ENCODE measurements at places on chromosomes 7 and 10.

DNA sequence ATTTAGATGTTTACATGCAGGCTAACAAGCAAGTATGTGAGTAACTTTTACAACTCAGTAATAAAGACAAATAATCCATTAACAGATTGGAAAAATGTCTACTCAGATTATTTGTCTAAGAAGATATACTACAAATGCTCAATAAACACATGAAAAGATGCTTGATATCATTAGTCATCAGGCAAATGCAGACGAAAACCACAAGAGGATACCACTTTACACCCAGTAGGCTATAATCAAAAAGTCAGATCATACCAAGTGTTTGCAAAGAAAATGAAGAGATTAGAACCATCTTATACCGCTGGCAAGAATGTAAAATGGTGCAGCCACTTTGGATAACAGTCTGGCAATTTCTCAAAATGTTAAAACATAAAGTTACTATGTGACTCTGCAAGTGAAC is 84.1 kb downstream of the MALSU1 start:
- DNase-seq, result no peak

- no peak for DNase-seq
Observed at GRCh38 chr10:110408203-110408871, 89.4 kb upstream of the DUSP5 start.

DNA sequence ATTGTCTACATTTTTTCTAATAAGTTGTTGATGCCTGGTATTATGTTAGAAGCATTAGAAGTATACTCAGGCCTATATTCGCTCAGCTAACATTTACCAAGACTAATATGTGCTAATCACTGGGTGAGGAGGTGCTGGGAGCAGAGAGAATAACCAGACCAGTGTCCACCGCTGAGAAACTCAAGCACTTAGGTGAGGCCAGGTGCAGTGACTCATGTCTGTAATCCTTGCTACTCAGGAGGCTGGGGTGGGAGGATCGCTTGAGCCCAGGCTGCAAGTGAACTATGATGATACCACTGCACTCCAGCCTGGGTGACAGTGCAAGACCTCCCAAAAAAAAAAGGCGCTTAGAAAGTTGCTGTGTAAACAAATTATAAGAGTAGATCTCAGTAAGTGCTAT is 182.2 kb upstream of the AOAH start:
- DNase-seq, result no peak

GRCh38 chr10:133124357-133125211 is 35.4 kb upstream of the KNDC1 start:
- DNase-seq, result no peak

DNA sequence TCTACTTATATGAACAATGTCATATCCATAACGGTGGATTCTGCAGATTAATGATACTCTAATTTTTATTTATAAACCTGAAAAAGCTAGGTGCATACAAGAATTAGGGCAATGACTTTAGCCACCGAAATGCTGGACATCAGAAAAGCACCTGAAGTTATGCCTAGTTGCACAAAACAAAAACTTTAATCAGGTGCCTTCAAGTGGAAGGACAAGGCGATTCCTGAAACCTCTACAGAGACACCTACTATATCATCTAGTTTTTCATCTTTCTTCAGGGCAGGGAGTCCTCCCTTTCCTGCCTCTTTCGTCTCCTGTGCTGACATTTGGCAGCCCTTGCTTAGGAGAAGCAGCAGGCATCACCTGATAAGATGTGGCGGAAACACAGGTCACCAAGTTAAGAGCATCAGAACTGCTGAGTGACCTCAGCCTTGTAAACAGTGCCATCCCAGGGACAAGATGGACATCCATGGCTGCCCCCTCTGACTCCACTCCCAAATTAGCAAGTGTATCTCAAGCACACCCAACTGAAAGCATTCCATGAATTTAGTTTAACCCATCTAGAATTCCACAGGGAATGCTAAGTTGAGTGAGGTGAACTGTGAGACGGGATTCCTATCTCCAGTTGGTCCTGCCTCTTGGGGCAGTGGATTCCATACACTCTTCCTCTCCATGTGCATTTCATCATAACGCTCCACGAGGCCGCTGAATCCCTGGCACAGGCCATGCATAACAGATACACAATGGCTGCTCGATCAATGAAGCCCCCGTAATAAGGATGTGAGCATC is 5.8 kb downstream of the ITPRIP start:
- no peak for DNase-seq

DNA sequence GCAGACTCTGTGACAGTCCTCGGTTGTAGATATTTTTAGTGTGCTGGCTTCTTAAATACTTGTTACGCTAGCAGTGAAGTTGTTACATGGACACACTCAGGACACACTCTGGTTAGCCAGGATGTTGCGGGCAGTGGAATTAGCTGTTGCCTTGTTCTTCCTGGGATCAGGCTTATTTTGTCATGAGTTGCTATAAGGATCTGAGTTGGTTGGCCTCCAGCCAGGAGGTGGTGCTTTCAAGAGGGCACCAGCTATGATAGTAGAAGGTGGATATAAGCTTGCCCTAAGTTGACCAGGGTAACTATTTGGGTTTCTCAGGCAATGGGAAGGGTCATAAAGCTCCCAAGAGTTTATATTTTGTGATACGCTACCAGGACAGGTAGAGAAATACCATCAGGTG is 150.1 kb upstream of the C1GALT1 start:
- DNase-seq, result no peak

- DNase-seq, result no peak
Observed at GRCh38 chr10:130611239-130611638, 475.0 kb downstream of the GLRX3 start.

DNA sequence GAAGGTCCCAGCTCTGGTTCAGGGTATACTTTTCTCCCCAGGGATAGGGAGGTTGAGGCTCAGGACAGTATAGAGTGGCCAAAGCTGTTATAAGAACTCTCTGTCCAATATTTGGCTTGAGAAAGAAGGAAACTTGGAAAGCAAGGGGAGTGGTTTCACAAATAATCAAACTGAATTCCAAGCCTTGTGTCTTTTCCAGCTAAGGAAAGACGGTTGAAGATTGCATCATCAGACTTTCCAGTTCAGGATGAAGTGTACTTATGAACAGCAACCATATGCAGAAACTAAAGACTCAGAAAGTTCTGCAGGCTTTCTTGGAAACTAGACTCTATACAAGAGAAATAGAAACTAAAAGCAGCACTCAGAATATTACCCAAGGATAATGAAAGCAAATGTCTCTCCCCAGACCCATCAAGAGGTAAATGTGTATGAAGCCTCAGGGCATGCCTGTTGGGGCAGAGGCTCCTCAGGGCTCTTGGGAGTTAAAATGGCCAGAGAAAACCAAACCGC is 46.4 kb downstream of the RAMP3 start:
- no peak for DNase-seq

GRCh38 chr7:105187302-105188169 is 173.5 kb downstream of the KMT2E start:
- no peak for DNase-seq

DNA sequence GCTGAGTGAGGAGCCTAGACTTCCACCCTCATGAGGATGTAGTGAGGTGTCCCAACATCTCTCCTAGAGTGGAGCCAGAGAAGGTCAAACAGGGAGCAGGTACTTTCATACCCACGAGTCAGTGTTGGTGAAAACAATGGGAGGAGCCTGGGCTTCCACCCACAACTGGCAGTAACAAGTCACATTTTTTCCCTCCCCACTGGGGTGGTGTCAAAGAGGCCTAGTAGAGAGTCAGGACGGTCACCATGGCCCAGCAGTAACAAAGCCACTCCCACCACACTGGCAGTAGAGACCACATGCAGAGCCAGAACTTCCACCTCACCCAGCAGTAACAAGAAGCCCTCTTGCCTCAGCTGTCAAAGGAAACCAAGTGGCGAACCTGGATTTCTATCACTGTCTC is 280.2 kb upstream of the IMMP2L start:
- no peak for DNase-seq

- no peak for DNase-seq
Observed at GRCh38 chr7:1640376-1641172, 29.5 kb upstream of the ELFN1 start.

DNA sequence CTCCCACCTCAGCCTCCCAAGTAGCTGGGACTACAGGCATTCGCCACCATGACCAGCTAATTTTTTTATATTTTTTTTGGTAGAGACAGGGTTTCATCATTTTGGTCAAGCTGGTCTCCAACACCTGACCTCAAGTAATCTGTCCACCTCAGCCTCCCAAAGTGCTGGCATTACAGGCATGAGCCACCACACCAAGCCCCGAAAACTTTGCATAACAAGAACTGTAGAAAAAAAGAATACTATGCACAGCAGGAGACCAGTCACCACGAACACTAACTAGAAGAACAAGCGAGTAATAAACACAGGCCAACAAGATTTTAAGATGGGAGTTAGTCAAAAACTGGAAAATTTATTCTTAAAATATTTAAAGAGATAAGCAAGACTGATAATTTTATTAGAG is 447.0 kb downstream of the ETV1 start:
- DNase-seq, result no peak

GRCh38 chr10:123948030-123948823 is 56.6 kb upstream of the CPXM2 start:
- DNase-seq, result no peak

DNA sequence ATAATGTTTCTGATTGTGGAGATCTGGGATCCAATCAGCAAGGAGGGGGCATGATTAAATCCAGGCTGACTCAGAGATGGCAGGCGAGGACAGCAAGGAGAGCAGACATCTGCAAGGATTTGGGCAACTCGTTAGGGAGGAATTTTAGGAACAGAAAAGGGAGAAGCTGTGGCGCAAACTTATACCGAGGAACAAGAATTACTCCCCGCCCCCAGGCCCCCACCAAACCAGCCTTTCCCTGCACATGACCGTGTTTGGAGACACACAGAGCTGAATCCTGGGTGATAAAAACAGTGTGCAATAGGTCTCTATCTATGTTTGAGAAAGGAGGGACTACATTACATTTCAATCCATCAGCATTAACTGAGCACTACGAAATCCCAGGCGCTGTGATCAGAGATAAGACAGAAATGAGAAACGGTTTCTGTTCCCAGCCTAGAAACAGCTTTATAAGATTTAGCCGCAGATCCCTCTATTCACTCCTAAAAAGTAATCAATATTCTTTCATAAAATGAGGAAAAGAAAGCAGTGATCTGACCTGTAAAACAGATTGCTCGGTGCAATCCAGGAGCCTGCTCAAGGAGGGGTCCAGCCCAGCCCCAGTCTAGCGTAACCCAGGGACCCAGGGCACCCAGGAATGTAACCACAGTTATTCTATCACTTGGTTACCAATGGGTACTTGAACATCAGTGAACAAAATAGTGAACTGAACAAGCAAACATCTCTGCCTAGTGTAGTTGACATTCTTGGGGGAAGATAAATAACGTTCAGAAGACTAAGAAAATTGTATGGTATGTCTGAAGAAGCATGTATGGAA is 37.2 kb upstream of the RAPGEF5 start:
- no peak for DNase-seq

DNA sequence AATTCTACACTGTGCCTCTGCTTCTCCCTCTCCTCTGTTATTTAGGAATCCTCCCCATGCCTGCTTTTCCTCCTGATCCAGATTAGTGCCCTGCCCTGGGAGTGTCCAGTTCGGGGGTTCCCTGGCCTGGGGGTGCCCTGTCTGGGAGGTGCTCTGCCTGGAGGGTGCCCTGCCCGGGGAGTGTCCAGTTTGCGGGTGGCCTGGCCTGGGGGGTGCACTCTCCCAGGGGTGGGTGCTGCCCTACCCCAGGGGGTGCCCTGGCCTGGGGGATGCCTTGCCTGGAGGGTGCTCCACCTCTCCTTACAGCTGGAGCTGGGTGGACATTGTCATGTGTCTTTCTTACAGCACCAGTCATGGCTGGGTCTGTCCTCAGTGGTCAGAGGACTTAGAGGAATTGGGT is 20.2 kb downstream of the RAMP3 start:
- no peak for DNase-seq

- DNase-seq, result no peak
Observed at GRCh38 chr7:132152131-132152889, 424.0 kb downstream of the PLXNA4 start.

DNA sequence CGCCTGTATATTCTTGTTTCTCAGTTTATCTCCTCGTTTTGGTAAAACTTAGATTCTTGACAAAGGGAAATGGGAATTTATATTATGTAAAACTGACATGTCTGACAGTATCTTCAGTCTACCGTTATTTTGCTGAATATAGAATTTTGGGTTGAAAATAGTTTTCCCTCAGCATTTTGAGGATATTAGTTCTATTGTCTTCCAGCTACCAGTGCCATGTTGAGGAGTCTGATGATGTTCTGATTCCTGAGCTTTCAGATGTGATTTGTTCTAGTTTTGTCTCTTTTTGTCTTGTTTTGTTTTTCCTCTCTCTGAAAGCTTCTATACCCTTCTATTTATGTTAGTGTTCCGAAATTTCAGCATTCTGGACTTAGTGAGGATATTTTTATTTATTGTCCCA is 8.0 kb upstream of the PRKAR2B start:
- DNase-seq, result no peak

DNA sequence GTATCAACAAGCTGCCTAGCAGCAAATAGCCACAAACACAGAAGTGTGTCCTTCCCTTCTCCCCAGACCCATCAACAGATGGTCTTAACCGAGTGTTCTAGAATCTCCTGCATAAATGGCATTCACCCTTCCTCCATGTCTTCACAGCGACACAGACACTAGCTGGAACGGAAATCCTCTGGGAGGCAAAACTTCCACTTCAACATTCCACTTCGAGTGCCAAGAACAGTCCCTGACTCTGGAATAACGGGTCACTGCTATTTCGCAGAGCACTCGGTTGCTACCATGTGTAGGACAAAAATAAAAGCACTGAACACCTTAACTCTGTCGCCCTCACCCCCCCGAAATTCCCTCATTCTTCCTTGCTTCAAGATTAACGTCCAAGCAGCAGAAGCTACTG is 65.1 kb downstream of the SFMBT2 start:
- no peak for DNase-seq

GRCh38 chr7:99290980-99291607 is 18.5 kb downstream of the MYH16 start:
- no peak for DNase-seq

DNA sequence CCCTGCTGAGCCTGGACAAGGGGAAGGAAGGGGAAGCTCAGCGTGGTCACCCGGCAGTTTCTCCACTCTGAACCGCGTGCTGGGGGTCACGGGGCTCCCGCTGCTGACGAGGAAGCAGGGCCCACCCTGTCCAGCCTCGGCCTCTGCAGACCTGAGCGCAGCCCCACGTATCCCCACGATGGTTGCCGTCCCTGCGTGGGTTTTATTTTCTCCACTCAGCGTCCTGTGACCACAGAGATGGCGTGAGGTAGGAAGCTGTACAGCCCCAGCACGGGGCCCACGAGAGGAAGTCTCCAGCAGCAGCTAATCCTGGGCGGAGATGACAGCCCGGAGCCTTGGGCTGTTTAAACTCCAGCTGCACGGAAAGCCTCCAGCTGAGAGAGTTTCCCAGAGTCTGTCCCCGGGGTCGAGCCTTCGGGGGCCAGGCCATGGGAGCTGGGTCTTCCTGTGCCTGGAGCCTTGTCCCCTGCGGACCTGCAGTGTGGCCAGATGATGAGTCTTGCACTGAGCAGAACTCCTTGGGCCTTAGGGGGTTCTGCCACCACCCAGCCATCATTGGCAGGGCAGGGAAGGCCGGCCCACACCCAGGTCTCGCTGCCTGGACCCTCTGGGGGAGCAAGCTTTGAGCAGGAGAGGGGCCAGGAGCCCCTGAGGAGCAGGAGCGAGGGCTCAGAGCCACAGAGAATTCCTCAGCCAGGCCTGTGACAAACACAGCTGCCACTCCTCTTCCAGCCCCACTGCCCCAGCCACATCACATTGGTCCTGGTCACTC is 72.8 kb upstream of the FAM20C start:
- DNase-seq, result no peak

GRCh38 chr10:1715821-1716220 is 21.5 kb downstream of the ADARB2 start:
- no peak for DNase-seq

GRCh38 chr7:107944411-107945169 is 53.6 kb downstream of the DLD start:
- no peak for DNase-seq

GRCh38 chr7:156604311-156604710 is 36.3 kb upstream of the RNF32 start:
- DNase-seq, result no peak
